ENCODE measurements at places on chromosomes 6 and 20.

DNA sequence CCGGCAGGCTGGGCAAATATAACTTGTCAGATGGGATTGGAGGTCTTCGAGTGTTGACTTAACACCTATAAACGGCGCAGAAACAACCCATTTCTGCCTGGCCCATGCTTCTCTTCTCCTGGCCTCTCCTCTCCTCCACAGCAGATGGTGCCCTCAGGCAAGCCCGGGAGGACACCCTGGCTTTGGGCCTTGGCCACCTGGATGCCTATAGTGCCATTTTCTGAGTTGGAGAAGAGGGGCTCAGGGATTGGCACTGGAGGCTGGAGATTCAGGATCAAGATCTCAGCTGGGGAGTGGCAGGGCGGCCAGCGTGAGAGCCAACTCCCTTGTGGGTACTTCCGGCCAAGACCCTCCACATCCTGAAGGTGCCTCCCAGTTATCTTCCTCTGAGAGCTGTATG, 211.9 kb upstream of the PMEPA1 start:
- DNase-seq, result no peak

DNA sequence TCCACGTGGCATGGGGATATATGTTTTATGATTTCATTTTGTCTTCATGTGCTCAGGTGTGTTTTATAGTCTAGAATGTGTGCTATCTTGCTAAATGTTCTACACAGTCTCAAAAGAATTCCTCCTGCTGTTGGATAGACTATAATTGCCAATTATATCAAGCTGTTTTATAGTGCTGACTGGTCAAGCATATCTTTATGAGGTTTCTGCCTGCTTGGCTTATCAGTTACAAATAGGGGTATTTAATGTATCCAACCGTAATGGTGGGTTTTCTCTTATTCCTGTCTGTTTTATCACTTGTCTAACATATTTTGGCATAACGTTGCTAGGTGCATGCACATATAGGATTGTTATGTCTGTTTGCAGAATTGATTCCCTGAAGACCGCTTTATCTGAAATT, 201.3 kb downstream of the EYS start:
- no peak for DNase-seq

DNA sequence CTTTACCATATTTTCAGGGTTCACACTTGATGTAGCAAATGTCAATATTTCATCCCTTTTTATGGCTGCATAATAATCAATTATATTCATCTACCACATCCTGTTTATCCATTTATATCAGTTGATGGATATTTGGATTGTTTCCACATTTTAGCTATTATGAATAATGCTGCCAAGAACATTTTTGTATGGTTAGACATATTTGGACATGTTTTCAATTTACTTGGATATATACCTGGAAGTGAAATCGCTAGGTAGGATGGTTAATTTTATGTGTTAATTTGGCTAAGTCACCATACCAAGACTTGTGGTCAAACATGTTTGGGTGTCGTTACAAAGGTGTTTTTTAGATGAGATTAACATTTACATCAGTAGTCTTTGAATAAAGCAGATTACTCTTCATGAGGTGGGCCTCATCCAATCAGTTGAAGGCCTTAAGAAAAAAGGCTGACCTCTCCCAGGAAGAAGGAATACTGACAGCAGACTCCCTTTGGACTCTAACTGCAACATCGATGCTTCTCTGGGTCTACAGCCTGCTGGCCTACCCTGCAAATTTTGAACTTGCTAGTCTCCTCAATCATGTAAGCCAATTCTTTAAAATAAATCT, 196.5 kb downstream of the BACH2 start:
- DNase-seq, result no peak

GRCh38 chr6:39104528-39104927, 10.5 kb downstream of the SAYSD1 start:
- no peak for DNase-seq

DNA sequence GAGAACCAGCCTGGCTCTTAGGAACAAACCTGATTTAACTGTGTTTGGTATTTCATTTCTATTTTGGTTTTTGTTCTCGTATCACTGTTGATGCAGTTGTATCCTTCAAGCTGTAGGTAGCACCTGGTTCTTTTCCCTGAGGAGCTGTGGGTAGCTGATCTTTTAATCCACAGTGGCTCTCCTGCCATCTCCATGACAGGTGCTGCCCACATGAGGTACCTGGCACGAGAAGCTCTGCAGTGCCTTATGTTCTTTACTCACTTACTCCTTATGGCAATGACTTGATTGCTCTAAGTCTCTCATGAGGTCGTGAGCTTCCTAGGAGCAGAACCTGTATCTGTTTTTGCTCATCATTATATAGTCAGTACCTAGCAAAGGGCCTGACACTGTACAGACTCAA, 74.3 kb upstream of the EMILIN3 start:
- no peak for DNase-seq

GRCh38 chr6:31399589-31400466, 3.6 kb upstream of the MICA start:
- no peak for DNase-seq

GRCh38 chr6:111618407-111618806, 12.7 kb upstream of the TRAF3IP2 start:
- no peak for DNase-seq

DNA sequence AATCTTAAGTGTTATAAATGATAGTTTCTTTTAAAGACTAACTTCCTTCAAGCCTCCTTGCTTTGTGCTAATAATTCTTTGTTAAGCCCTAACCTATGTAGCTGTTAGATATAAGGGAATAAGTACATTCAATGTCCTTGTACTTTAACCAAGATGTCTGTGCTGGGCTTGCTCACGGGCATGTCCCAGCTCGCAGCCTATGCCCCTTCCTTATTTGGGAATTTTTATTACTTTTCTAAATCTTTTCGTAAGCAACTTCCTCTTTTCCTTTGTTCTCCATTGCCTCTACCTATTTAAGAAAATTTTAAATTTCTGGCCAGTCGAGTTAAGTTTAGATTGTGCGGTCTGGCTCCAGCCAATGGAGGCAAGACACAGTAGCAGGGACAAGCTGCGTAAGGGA, 26.0 kb upstream of the CDK19 start:
- DNase-seq, result no peak

GRCh38 chr6:137043710-137044365, 927 bp downstream of the IL20RA start:
- DNase-seq, result no peak

DNA sequence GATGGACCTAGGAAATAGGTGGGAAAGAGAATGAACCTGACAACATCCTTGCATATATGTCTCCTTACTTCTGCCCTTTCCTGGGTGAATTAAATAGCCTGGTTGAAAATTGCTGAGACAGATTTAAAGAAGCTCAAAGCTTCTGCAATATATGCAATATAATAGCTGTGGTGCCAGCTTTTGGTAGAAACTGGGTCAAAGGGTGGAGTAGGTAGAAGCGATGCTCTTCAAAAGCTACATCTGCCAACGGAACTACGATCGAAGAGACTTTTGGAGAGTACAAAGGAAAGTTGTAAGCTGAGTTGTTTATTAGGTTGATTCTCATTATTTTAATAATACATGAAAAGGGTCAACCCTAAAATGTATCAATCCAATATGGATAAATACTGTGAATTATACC, 22.8 kb upstream of the TTK start:
- no peak for DNase-seq

GRCh38 chr6:33431880-33432541, 12.1 kb downstream of the SYNGAP1 start:
- no peak for DNase-seq

GRCh38 chr6:4308364-4308763, 173.0 kb upstream of the ECI2 start:
- no peak for DNase-seq

DNA sequence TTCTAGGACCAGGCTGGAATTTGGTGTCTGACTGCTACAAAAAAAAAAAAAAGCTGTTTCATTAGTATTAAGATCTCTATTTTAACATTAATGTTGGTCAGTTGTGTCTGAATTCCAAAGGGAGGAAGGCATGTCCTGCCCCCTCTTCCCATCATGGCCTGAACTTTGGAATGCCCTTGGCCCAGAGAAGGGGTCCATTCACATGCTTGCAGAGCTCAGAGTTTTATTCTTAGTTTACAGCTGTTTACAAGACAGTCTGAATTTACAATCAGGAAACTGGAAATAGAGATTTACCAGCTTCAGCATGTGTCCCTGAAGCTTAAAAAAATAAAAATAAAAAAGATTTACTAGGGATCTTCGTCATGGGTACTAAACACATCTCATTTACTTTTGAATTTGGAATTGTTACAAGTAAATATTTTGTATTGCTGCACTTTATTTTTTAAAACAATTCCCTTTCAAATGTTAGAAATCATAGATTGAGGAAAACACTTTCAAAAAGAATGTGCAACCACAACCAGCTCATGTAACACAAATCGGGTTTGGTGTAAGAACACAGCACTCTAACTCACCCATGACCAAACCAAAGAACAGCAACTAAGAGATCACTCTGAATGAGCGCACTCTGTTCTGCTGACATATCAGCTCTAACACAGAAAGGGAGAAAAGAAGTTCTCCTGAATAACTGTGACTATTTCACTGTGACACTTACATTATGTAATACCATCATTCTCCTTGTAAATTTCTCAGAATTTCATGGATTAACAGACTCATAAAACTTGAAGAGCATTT, 6.6 kb upstream of the SERPINB6 start:
- DNase-seq, result no peak

DNA sequence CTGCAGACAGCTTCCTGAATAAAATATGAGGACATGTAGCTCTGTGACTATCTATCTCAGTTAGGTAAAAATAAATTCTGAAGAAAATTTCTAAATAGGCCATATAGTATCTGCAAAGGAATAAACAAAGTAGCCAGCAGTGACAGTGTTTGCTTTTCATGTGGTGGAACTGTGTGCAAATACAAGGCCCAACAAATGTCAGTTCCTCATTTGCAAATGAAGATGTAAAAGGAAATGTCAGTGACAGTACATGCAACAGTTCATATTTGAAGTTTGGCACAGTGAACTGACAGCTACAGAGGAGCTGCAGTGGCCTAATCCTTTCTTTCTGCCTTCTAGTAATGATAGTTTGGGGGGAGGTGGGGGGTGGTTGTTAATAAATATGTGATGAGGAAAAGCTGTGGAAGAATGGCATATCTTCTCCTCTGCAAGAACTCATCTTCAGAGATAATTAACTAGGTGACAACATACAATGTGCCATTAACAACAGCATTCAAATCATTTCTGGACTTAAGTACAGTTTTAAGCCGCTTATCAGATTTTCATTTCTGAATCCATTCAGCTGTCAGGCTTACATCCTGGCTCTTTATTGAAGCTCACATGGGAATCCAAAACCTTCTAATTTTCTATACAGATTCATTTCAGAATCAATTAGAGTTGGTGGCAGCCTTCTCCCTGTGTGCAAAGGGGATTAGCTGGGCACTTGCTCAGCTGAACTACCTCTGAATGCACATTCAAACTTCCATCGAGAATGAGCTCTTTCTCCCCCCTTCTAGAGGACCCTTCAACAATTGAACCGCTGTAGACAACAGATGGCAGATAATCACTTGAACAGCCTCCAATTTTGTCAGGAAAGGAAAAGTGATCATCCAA, 1059.0 kb upstream of the EPHA7 start:
- no peak for DNase-seq

DNA sequence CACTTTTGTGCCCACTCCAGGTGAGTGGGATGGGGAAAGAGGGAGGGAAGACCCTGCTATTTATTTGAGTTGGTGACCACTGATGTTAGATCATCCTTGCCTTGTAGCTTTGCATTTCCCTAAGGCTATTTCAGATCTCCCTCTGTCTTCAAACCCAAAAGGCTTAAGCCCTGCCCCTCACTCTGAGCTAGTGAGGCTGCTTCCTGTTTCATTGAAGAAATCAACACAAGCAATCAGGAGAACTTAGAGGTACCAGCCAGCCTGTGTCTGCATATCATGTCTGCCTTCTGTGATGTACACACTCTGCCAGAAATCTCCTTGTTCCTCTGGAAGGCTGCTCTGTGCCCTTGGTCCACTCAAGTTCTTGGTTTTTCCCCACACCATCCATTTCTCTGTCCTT, 135.3 kb downstream of the ARID1B start:
- no peak for DNase-seq
